T-helper 2 cell (primary cell): ENCODE measurements at places on chromosomes 11 and 22.
A peak's percentile ranks its signal among the peaks of the same experiment; 100 is the strongest.

DNA sequence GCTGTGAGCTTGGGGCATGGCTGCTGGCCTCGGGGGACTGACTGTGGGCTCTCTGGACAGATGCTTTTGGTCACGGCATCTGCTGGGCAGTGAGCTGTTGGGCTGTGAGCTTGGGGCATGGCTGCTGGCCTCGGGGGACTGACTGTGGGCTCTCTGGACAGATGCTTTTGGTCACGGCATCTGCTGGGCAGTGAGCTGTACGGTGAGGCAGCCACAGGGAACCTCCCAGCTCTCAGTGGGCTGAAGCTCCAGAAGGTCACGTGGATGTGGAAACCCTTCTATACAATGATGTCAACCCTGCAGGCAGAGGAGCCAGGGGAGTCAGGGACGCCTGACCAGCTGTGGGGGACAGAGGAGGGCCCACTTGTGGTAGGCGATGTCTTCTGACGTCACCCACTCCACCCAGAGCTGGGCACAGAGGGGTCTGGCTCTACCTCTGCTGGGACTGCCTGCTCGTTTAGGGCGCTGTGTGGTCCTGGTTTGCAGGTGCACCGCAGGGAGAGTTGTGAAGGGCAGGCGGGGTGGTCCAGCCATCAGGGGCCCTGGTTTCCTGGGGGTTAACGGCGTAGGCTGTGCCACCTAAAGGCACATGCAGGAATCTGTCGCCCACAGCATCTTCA lies 1331.3 kb downstream of the BRD1 start:
- DNase-seq, result no peak

DNA sequence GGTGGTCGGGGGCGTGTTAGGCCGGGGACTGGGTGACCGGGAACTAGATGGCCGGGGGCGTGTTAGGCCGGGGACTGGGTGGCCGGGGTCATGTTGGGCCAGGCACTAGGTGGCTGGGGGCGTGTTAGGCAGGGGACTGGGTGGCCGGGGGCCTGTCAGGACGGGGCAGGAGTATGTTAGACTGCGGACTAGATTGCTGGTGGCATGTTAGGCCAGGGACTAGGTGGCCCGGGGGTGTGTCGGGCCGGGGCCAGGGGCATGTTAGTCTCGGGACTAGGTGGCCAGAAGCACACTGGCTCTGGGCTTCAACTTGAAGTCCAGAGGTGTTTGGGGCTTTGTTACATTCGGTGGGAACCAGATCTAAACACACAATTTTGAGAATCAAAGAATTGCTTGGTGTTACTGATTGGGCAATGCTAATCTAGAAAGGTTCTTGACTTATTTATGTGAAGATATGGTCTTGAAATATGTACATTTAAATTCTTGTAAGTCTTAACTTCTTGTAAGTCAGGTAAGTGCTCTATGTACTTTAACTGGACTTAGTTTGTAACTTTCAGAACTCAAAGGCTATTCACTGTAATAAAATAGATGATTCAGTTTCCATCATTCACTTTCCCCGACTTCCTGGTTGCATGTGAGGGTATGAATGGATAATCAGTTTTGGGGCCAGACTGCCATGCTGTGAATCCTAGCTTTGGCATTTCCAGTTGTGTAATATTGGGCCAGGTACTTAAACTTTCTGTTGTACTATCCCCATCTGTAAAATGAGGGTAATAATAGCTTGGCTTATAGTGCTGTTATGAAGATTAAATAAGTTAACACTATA lies 1.1 kb downstream of the EXT2 start:
- no peak for DNase-seq

- DNase-seq, result no peak
These were observed 76.3 kb downstream of the BUD13 start for GRCh38 chr11:116696381-116696941.

GRCh38 chr11:23252426-23252825 lies 392.2 kb upstream of the CCDC179 start:
- no peak for DNase-seq

DNA sequence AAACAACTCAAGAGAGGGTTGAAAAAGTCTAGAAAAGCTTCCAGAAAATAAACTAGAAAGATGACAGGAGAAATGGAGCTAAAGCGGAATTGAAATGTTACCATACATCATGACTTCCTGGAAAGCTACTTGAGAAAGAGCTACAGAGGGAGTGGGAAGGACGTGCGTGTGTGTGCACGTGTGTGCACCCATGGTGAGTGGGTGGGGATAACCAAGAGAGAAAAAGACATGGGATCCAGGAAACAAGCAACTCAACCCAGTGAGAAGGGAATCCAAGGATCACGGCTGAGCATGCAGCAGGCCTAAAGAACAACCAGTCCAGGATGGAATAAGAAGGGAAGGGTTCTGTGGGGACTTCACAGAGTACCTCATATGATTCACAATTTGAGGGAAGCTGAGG lies 21.6 kb downstream of the APOL1 start:
- no peak for DNase-seq

DNA sequence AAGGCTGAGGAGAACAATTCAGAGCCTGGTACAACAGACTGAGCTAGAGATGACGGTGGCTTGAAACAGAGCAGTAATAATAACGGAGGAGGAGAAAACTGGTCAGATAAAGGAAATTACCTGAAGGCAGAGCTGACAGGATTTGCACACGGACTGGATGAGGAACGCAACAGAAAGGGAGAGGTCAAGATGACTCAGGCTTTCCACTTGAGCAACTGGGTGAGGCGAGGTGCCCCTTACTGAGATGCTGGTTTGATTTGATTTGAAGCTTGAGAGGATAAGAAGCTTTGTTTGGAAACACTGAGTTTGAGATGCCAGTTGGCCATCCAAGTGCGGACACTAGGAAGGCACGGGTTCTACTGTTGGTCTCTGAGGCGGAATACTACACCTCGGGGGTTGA lies 35.4 kb upstream of the NRIP3 start:
- DNase-seq, result no peak

- peak; percentile 62 for DNase-seq
These were observed 9.3 kb downstream of the INS start for GRCh38 chr11:2151500-2152257.

DNA sequence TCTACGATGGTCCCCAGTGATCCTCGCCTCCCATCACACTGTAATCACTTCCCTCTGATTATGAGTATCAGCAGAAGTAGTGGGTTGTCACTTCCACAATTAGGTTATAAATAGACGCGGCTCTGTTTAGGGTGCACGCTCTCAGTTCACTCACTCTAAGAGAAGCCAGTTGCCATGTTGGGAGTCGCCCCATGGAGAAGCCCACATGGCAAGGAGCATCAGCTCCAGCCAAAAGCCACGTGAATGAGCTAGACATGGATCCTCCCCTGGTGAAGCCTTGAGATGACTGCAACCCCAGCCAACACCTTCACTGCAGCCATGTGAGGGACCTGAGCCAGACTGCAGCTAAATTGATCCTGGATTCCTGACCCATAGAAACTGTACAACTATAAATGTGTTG lies 26.4 kb upstream of the MYOD1 start:
- no peak for DNase-seq

- no peak for DNase-seq
These were observed 281.5 kb upstream of the CTSC start for GRCh38 chr11:88619071-88619425.

DNA sequence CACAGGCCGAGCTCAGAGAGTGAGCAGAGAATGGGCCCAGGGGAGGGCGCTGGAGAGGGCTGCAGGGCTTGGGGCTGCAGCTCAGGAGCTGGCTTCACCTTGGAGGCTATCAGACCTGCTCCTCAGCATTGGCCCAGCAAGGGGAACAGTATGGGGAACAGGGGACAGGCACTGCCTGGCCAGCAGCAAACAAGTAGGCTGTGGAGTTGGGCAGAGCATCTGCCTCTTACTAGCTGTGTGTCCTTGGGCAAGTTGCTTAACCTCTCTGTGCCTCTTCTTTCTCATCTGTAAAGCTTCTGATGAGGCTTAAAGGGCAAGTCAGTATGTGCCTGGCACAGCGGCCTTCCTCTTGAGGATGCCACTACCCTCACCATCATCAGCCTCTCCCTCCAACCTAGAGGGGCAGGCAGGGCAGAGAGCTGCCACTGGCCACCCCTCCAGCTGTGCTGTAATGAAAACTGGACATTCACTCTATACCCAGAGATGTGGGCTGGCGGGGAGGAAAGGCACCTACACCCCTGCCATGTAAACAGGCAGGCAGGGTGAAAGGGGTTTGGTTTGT lies 7.5 kb upstream of the CDKN1C start:
- DNase-seq, result peak; percentile 20

- no peak for DNase-seq
These were observed 31.6 kb upstream of the IZUMO1R start for GRCh38 chr11:94272738-94273313.

DNA sequence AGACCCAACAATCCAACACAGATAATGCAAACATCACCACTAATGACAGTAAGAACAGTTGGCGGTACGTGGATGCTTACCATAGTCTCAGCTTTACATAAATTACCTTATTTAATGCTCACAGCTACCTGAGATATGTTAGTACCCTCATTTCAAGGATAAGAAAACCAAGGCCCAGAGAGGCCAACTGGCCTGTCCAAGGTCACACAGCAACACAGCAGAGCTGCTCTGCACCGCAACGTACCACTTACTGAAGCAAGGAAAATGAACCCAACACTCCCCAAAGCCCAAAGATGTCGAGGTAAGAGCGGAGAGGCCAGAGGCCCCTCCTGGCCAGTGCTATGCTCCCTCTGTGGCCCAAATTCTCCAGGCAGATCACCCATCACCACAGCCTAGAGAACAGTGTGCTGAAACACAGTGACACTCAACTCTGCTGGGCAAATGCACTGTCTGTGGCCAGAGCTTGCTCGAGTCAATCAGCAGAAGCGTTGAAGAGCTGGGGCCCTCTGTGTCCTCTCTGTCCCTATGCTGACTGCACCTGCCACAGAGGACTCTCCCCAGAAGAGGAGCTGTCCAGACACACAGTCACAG lies 14.0 kb downstream of the SHANK2 start:
- DNase-seq, result no peak

DNA sequence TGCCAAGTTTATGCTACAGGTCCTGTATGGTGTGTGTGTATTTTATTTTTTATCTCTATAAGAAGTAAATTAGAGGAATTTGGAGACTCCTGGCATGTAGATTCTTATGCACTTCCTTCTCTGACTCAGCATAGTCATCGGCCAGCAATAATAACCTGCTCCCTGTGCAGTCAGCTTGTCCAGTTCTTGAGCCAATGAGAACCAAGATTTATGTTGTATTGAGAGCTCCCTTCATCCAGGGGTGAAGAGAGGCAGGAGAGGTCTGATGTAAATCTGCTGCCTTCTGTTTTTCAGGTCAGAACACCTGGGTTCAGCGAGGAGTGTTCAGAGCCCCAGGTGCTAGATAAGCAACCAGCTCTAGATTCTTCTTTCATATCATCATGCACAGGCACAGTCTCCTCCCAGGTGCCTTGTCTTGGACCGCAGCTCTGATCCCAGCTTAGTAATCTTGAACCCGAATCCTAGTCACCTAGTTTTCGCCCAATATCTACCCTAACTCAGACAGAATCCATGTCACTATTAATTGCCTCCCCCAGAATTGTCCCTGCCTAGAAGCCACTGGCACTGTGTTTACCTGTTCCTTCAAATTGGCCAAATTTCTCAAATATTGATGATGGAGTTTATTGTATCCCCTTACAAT lies 328.2 kb upstream of the NCAM1 start:
- DNase-seq, result no peak

GRCh38 chr11:125147280-125147679 lies 17.3 kb upstream of the PKNOX2 start:
- DNase-seq, result no peak

DNA sequence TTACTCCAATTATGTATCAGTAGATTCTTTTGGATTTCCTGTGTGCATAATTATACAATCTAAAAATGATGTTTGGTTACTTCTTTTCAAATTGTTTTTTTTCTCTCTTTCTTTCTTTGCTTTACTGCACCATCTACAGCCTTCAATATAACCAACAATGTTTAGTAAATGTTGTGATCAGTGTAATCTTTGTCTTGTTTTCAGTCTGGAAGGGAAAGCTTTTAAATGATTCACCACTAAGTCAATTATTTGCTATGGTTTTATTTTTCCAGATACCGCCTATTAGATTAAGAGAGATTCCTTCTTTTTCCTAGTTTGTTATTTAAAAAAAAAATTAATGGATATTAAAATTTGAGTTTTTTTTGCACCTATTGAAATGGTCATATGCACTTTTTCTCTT lies 29.8 kb upstream of the ABTB2 start:
- DNase-seq, result no peak

- no peak for DNase-seq
These were observed 67.4 kb downstream of the TP53I11 start for GRCh38 chr11:44883277-44883676.
